Stimulated activated CD4-positive, alpha-beta T cell treated with anti-CD3 and anti-CD28 coated beads, Interleukin-2, amount 100 ng/mL, for 24 hours (primary cell): ENCODE measurements at places on chromosomes 4 and X.

DNA sequence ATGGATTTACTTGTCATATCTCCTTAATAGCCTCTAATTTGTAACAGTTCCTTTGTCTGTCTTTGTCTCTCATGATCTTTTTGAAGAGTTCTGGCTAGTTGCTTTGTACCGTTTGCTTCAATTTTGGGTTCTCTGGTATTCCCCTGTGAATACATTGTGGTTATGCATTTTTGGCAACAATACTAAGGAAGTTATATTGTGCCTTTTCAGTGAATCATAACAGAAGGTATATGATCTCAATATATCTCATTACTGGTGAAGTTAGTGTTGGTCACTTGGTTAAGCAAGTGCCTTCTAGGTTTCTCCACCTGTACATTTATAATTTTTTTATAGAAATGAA, 48.6 kb downstream of the DCLK2 start:
- DNase-seq = no peak

- no peak for DNase-seq
Observed at GRCh38 chrX:134760650-134761049, 102.4 kb upstream of the PLAC1 start.

GRCh38 chrX:150573106-150573505, 4.7 kb downstream of the MTM1 start:
- DNase-seq = no peak

- no peak for DNase-seq
Observed at GRCh38 chrX:105696870-105697269, 125.5 kb upstream of the NRK start.

DNA sequence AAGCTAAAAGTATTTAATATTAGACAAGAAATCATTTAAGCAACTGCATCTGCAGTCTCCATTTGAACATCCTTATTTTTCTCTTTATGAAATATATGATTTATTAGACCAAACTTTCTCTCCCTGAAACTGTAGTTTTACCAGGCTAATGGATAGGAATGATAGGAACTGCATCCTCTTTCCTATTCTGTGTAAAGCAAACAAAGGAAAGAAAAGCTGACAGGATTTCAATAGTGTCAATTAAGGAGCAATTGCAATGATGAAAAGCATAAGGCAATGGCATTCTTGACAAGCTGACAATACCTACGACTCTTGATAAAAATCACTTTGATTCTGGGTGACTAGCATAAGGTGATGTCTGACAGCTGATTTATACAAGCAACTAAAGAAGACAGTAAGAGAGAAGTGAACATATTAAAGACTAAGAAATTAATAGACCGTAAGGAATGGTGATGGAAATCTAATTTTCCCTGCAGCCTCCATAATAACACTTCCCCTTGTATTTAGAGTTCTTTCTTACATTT, 502.5 kb downstream of the TECRL start:
- no peak for DNase-seq

DNA sequence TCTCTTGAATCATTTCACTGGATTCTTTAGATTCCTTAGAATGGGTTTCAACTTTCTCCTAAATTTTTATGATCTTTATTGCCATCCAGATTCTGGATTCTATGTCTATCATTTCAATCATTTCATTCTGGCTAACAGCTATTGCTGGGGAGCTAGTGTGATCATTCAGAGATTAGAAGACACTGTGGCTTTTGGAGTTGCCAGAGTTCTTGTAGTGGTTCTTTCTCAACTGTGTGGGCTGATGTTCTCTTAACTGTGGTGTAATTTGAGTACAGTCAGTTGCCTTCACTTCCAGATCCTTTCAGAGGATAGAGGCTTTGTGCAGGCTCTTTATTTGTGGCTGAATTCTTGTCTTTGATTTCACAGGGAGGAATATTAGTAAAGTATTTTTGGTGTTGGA, 12.1 kb upstream of the CSN2 start:
- no peak for DNase-seq

DNA sequence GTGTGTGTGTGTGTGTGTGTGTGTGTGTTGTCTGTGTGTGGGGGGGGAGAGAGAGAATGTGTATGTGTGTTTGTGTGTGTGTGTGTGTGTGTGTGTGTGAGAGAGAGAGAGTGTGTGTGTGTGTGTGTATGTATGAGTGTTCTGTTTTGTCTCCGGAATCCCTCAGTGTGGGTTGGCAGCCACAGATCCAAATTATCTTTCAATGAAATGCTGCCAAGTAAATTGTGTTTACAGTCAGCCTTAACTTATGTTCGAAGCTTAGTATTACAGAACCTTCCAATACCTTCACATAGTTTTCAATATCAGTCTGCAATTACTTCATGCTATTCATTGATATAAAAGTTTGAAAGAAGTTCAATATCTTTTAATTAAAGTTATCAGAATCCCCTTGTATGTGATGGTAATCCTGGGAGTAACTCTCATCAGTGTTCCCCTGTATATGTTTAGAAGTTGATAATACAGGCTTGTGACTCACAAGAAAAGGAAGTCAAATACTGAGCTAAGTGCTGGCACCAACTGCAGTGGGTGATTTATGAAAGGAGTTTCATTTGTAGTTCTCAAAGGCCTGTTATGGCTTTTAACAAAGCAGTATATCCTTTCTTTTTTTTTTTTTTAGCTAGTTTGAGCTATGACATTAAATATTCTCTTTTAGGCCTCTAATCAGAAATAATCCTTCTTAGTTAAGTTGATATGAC, 51.6 kb upstream of the HTR2C start:
- DNase-seq = no peak

DNA sequence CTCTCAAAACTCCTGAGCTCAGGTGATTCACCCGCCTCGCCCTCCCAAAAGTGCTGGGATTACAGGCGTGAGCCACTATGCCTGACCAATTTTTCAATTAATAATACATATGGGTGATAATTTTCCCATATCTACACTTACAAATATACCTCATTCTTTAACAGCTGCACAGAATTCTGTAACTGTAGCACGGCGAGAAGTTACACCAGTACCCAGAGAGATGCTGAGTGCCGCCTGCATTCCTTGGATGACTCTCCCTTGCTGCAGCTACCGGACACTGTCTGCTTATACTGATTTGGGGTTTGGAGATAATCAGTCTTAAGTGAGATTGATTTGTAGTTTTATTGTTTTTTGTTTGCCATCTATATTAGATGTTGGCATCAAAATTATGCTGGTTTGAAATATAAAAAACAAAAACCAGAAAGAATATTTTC, 5.8 kb downstream of the TIFA start:
- DNase-seq = no peak

- no peak for DNase-seq
Observed at GRCh38 chr4:150078041-150078578, at the start of gene DCLK2. DCLK2 (plus strand) TSS chr4:150078445; CDS start chr4:150079028, 583 bp downstream.

DNA sequence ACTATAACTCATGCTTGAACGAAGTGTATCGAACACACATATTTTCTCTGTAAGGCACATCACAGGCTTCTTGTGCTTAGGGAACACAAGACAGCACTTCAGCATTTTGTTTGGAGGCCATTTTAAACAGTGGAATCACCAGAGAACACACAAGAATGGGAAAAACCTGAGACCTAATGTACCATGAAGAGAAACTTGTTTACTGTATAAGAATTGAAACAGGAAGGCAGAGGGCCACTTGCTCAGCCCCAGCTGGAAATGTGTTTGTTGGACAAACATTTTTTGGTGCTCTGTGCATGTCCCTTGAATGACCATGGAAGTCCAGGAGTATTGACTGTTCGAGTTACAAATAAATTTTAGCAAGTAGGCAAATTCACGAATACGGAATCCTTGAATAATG, 47.5 kb downstream of the RAPGEF2 start:
- DNase-seq = no peak

GRCh38 chr4:39732728-39733127, 34.8 kb downstream of the UBE2K start:
- no peak for DNase-seq

- no peak for DNase-seq
Observed at GRCh38 chr4:76867880-76868655, 29.9 kb downstream of the SOWAHB start.

DNA sequence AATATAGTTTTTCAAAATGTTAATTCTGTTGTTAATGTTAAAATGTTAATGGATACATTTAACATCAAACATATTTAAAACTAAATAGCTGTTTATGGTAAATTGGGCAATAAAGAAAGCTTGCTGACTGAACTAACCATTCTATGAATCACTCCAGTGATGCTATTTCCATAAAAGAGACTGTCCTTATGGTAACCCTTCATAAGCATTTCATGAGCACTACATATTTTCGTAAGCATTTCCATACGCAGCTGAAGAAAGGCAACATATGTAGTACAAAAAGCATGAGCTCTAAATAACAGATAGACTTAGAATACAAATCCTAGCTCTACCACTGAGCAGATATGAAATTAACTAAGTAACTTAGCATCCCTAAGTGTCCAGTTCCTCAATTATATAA, 188.9 kb downstream of the COL25A1 start:
- DNase-seq = no peak

DNA sequence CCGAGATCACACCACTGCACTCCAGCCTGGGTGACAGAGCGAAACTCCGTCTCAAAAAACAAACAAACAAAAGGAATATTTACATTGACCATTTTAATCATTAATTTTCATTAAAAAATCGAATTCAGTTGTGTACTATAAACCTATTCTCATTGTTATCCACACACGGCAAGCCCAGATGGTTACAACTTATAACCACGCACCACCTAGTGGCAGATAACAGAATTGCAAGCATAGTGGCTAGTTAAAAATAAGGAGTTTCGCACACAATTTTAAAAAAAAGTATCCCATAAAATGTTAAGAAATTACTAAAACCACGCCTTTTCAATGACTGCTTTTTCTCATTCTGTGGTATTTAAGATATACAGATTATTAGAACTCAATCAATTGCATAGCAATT, 25.4 kb downstream of the MBNL3 start:
- DNase-seq = peak; percentile 18

GRCh38 chrX:23524467-23524866, 142.8 kb upstream of the PRDX4 start:
- DNase-seq = no peak

GRCh38 chrX:53239474-53239873, 14.5 kb upstream of the KDM5C start:
- peak; percentile 57 for DNase-seq

DNA sequence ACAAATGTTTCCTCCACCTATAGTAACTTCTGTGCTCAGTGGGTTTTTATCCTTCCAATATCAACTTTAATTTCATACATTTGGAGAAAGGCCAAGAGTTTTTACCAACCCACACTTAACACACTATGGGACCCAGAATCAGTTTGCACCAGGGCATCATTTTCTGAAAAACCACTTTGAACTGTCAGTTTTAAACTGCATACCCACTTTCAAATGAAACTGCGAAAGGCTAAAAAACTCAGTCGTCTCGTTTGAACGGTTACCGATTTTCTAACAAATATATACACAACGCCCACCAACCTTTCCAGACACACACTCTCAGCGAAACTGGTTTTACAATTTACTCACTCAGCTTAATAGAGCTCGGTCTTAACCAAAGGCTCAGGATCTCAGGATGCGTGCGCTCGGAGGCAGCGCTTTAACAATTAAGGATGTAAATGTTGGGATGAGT, 376 bp downstream of the ABCG2 start:
- no peak for DNase-seq

GRCh38 chrX:39952989-39953388, 144.8 kb downstream of the BCOR start:
- no peak for DNase-seq

DNA sequence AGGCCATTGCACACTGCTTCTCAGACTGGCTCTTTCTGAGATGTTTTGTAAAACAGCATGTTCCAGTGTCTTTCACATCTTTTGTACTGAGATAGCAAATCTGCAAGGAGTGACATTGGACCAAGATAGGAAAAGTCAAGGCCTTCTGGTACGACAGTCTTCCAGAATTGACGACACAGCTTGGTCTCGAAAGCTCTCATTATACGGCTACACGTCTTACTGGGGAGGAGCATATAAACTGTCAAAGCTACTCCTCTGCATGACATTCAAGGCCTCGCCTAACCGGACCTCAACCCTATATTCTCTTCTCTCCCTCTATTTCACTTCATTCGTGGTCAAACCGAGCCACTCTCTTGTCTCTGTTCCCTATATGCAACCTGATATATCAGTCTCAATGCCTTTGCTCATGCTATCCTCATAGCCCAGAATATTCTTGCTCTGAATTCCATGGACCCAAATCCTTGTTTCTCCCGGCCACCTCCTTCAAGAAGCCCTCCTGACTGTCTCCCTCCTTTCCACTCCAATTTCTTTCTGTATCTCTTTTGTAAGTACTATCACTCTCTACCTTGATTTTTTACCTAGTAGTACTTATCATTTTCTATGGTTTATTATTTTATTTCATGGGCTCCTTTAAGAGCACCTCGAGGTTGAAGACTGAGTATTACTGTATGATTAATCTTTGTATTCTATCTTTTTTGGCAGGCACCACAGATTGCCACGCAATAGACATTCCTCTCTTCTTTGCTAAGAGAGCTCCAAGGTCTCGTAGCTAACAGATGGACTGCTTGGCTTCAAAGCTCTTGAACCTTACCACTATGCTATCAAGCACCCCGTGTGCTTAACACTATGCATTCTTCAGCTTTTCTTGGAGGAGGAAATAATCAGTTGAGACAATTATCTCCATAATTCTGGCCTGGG, 35.1 kb downstream of the RBM47 start:
- no peak for DNase-seq

GRCh38 chrX:34879886-34880285, 62.7 kb upstream of the FAM47B start:
- no peak for DNase-seq

DNA sequence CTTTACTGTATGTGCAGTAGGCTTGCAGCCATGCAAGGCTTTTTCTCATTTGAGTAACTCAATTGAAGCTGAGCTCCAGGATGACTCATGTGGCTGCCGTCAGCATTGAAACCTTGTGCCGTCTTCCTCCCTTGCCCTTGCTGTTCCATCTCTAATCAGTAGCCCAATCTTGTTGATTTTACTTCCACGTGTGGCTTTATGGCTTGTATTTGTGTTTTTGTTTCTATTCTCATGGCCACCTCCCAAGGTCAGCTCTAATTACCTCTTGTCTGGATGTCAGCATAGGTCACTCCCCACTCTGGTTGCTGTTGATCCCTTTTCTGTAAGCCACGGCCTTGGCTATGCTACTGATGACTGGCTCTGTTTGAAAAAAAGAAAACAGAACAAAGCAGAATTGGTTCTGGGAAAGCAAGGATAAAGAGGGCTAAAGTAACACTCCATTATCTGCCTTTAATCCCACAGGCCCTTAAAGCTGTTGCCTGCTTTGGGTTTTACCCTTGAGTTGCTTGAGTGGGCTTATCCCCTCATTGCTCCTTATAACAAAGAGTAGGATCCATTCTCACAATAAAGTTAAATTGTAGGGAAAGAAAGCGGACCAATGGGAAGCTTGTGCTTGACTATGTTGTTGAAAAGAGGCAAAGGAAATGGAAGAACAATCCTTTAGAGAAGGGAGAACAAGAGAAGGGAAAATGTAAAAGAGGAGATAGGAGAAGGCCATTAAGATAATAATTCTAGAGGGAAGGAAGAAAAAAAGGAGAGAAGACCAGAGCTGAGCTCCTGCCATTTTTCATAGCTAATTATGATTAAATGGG, 173.9 kb upstream of the PGRMC2 start:
- DNase-seq = no peak
